ENCODE measurements at places on chromosomes 2 and 18. TPM values are rescaled to one million over a fixed set of nuclear protein-coding genes. Genes with fewer than 3 reads are reported as not detected.

The HMSD gene
- total RNA-seq, result not detected

The UXS1 gene
- 73.3 TPM for total RNA-seq

The NLRC4 gene
- not detected for total RNA-seq

The MAP2 gene
- 58.1 TPM for total RNA-seq

The DUSP28 gene
- total RNA-seq, result 4.2 TPM

The HNMT gene
- 9.9 TPM for total RNA-seq

GRCh38 chr2:186254759-186255158 is 231.3 kb upstream of the ZC3H15 start:
- no peak for DNase-seq

- DNase-seq, result no peak
Measured at GRCh38 chr2:180676520-180677025, 303.8 kb upstream of the UBE2E3 start.

DNA sequence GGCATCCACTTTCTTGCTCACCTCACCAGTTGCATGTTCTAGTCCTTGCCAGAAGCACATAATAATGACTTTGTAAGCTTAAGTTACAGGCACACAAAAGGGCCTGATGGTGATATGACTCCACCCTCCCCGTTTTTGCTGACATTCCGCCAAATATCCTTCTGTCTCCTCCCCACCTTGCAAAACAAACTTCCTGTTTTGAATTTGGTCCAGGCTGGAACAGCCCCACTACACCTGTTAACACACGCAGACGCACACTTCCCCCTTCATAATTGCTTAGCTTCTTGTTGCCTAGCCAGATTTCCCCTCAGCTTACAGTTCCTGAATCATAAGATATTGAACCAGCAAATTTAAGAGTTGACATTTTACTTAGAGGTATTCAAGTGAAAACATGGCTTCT is at the start of gene MGAT5:
Gene MGAT5, plus strand, starts transcription at position 269 of the 400 bp plus-strand sequence. CDS start 332 bp downstream, outside the sequence.
- DNase-seq, result no peak

GRCh38 chr2:202169131-202169530 is 69.3 kb downstream of the SUMO1 start:
- DNase-seq, result no peak

DNA sequence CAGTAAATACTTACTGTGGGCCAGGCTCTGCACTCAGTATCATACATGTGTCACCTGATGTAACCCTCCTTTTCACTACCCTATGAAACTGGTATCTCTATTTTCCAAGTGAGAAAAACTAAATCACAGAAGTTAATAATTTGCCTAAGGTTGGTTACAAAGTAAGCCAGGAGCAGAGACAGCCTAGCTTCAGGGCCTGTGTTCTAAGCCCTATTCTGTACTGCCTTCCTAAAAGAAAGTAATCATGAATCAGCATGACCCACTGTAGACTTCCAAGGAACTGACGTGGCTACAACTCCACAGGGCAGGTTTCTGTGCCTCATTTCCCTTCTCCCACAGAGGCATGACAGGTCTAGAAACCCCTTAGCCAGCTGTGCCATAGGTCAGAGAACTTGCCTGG is 14.3 kb downstream of the ZNF142 start:
- DNase-seq, result peak; percentile 88

- DNase-seq, result no peak
Measured at GRCh38 chr18:57747809-57748680, 55.1 kb downstream of the ATP8B1 start.

GRCh38 chr18:9001209-9001608 is 101.3 kb upstream of the NDUFV2 start:
- no peak for DNase-seq

GRCh38 chr2:49129034-49129433 is 25.3 kb downstream of the FSHR start:
- no peak for DNase-seq

- DNase-seq, result no peak
Measured at GRCh38 chr2:199932312-199932855, 21.3 kb downstream of the C2orf69 start.

- DNase-seq, result no peak
Measured at GRCh38 chr18:22933966-22934423, 867 bp downstream of the RBBP8 start.

- DNase-seq, result no peak
Measured at GRCh38 chr2:217947383-217948350, 55.1 kb downstream of the TNS1 start.

- no peak for DNase-seq
Measured at GRCh38 chr2:58039170-58039611, 7.4 kb upstream of the VRK2 start.

- DNase-seq, result no peak
Measured at GRCh38 chr2:182186132-182186735, 200.6 kb downstream of the PPP1R1C start.

GRCh38 chr2:176675271-176675949 is 406.2 kb downstream of the MTX2 start:
- no peak for DNase-seq

- DNase-seq, result no peak
Measured at GRCh38 chr2:23803965-23804542, 122.9 kb downstream of the ATAD2B start.

GRCh38 chr18:23498877-23499276 is 4.4 kb upstream of the RMC1 start:
- DNase-seq, result no peak

- DNase-seq, result no peak
Measured at GRCh38 chr2:63242747-63243146, 192.1 kb downstream of the OTX1 start.

DNA sequence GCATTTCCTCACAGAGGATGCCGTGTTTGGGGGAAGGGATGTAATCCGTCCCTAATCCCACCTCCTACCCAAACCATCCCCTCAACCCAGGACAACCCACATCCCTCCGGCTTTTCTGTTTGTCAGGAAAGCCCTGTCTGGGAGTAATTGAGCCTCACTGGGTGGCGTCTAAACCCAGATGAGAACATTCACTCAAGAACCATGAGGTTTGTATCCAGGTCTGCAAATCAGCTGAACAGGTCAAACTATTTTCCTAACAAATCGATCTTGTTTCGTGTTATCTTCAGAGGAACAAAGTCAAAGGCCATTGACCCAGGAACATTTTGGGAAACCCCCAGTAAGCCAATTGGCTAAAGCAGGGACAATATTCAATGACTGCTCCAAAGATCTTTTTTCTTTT is 25.7 kb downstream of the CYP27C1 start:
- DNase-seq, result no peak

- DNase-seq, result no peak
Measured at GRCh38 chr2:169696381-169696780, 2.1 kb downstream of the PHOSPHO2 start.

GRCh38 chr18:36578871-36579710 is 249.7 kb downstream of the TPGS2 start:
- DNase-seq, result no peak

GRCh38 chr2:156342254-156343095 is 10.0 kb upstream of the NR4A2 start:
- DNase-seq, result peak; percentile 50

- DNase-seq, result no peak
Measured at GRCh38 chr2:155309483-155309882, 611.0 kb downstream of the KCNJ3 start.

GRCh38 chr2:182435754-182436153 is 8.9 kb upstream of the PDE1A start:
- DNase-seq, result no peak

DNA sequence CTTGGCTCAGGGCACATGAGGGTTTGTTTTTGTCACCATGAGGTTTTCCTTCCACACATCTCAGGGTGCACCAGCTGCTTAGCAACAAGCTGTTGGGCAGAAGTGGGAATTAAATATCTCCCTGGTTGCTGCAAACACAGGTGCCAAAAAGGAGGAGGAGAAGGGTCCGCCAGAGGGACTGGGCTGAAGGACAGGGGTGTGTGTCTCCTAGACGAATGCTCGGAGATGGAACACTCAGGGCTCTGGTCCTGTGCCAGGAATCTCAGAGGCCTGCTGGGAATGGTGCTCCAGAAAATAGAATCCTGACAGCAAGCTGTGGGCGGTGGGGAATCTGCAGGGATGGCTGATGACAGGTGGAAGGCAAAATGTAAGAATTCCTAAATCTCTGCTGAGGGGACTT is 94.5 kb downstream of the VSNL1 start:
- DNase-seq, result no peak

GRCh38 chr2:224109751-224110150 is 70.7 kb upstream of the SERPINE2 start:
- DNase-seq, result no peak

GRCh38 chr18:57941841-57942489 is 102.1 kb upstream of the NEDD4L start:
- DNase-seq, result no peak

DNA sequence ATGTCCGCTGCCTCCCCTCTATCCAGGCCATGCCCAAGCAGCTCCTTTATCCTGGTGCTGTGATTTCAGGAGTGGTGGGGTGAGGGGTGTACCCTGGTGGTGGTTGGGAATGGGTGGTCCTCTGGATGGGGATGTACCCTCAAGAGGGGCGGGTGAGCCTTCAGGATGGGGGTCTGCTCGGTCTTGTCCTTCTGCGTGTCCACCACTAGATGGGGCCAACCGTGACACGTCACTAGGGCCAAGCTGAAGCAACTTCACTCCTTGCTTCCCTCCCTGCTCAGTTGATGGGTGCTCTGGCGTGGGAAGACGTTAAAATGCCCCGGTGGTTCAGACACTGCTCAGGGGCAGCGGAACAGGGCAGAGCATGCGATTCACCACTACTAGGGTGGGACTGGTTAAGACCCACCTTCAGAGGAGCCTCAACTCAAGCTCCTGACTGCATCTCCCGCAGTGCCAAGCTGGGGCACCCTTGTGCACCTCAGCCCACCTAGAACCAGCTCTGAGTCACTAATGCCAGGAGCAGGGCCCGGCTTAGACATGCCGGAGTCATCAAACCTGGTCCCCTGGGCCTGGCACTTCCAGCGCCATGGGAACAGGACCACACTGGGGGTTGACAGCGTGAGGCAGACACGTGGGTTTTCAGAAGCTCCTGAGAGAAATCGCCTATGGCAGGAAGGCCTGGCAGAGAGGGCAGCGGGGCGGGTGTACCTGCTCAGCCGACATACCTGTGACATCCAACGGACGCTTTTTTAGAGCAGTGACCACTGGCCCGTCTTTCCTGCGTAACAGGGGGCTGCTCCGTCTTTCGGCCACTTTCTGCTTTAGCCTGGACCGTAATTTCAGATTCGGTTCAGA is 256.7 kb downstream of the HDAC4 start:
- no peak for DNase-seq

GRCh38 chr2:12251121-12251520 is 465.6 kb upstream of the TRIB2 start:
- no peak for DNase-seq

- no peak for DNase-seq
Measured at GRCh38 chr18:63096327-63096874, 223.2 kb downstream of the BCL2 start.
